Stimulated activated CD4-positive, alpha-beta T cell treated with anti-CD3 and anti-CD28 coated beads, Interleukin-4, amount 100 ng/mL, for 48 hours (primary cell): ENCODE measurements at places on chromosomes 16 and 17.

- no peak for DNase-seq
Measured at GRCh38 chr17:57879437-57880085, 29.7 kb upstream of the MRPS23 start.

DNA sequence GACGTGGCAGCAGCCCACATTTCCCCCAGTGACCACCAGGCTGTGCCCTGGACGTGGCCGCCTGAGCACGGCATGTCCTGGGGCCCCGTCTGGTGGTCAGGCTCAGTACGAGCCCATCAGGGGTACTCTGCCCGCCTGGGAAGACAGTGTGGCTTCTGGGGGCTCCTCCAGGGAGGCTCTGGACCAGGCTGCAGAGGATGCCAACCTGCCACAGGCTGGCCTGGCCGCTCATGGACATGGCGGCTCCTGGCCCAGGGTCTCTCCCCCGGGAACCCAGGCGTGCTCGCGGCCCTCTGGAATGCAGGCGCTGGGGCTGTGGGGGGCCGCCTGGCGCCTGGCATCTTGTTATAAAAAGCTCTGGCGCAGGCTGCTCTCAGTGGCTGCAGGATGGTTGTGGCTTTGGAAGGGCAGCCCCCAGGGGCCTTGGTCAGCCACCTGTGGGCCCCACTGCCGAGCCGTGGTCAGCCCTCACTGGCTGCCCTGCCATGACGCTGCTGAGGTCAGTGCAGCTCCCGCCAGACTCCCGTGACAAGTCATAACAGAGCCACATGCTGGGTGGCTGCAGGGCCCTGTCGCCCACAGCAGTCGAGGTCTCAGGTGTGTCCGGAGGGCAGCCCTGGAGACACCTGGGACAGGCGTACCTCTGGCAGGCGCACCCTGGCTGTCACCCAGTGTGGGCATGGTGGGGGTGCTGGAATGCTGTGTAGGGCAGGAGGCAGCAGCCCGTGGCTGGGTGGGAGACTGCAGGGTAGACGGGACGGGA is 15.0 kb downstream of the CENPX start:
- DNase-seq, result no peak

- no peak for DNase-seq
Measured at GRCh38 chr17:77924757-77925336, 33.7 kb upstream of the TNRC6C start.

- DNase-seq, result no peak
Measured at GRCh38 chr17:22310717-22311686, 618.7 kb downstream of the KCNJ18 start.
